Activated CD4-positive, alpha-beta T cell treated with anti-CD3 and anti-CD28 coated beads, Interleukin-2, amount 50 U/mL, for 24 hours (primary cell): ENCODE measurements at places on chromosomes 2 and 18.

DNA sequence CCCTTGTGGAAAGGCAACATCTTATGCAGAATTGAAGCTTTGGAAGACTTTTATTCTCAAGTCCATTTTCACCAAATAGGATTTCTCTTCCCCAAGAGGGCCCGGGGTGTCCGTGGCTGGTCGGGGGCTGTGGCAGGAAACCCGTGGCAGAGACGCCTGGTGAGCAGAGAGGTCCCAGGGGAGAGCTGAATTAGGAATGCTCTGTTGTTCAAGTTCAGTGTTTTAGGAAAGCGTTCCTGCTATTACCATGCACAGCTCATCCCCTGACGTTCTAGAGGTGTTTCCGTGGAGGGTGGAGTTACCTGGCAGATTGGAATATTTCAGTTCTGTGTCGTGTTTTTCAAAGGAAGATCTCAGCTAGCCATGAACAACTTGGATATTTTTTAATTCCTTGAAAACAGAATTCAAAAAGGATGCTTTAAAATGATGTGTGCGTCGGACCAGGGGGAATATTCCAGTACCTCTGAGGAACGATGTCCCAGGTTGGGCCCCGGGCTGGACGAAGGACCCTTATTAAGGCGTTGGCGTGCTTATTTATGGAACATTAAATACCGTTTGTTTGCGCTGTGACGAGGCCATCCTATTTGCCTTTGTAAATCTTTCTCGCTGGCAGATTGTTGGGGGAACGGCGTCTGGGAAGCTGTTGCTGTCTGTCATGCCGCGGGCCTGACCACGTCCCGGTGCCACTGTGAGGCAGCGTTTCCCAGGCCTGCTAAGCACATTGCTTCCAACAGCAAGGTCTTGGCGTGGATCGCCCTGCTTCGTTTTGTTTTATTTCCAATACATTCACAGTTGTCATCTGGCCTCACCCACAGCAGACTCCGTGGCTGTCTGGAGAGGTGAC is 8.2 kb downstream of the NFATC1 start:
- no peak for DNase-seq

- no peak for DNase-seq
Observed at GRCh38 chr18:42025974-42026625, 71.1 kb downstream of the PIK3C3 start.

DNA sequence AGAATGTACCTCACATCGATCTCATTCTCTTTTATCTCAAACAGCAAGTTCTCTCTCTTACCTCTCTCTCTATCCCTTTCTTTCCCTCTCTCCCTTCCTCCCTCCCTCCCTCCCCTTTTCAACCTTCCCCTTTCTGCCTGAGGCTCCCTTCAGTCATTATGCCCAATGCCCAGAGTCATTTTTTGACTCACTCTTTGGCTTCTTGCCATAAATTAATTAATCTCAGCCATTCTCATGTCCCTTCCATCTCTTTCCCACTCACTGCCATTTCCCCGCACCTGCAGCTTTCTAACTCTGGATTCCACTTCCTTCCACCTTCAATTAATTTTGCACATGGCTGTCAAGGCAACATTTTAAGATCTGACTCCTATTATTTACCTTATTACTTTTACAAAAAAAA is 60.1 kb downstream of the EVA1A start:
- no peak for DNase-seq

DNA sequence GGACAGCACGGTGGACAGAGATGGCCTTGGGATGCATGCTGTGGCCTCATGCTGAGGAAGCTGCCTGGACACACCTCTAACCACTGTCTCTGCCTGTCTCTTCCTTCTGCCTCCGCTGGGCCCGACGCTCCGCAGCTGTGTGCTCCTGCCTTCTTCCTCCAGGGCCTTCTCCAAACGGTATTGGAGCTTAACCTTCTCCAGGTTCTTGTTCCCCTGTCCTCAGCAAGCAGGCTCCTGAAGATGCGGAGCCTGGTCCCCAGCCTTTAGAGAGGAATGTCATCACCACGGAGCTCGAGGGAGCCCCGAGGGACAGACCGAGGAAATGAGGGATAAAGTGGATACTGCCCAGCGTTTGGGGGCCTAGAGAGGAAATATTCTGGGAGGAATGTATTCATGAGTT is 155.1 kb downstream of the DYSF start:
- DNase-seq: no peak

- no peak for DNase-seq
Observed at GRCh38 chr2:28084564-28084963, 194.0 kb downstream of the BABAM2 start.

DNA sequence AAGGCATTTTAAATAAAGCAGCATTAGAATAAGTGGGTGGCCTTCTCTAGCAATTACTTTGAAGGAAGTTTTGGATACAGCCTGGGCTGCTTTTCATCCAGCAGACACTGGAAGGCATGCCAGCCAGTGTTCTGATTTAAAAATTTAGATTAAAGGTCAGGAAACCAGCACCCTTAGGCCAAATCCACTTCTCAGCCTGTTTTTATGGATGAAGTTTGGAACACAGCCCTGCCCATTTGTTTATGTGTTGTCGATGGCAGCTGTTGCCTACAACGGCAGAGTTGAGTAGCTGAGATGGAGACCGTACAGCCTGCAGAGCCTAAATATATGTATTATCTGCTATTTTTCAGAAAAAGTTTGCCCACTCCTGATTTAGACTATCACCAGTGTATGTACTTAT is 313.6 kb upstream of the ACVR2A start:
- no peak for DNase-seq

DNA sequence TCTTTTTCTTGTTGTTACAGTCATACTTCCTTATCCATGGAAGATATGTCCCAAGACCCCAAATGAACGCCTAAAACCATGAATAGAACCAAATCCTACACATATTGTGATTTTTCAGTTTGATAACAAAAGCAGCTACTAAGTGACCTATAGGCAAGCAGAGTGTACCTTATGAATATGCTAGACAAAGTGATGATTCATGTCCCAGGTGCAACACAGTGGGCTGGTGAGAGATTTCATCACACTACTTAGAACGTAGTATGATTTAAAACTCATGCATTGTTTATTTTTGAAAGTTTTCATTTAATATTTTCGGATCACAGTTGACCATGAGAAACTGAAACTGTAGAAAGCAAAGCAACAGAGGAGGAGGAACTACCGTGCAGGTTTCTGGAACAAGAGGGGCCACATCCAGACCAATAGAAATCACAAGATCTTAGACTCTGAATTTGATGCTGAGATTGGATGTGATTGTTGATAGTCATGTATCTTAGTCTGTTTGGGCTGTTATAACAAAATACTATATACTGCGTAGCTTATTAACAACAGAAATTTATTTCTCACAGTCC is 470.8 kb upstream of the VRK2 start:
- DNase-seq: no peak

DNA sequence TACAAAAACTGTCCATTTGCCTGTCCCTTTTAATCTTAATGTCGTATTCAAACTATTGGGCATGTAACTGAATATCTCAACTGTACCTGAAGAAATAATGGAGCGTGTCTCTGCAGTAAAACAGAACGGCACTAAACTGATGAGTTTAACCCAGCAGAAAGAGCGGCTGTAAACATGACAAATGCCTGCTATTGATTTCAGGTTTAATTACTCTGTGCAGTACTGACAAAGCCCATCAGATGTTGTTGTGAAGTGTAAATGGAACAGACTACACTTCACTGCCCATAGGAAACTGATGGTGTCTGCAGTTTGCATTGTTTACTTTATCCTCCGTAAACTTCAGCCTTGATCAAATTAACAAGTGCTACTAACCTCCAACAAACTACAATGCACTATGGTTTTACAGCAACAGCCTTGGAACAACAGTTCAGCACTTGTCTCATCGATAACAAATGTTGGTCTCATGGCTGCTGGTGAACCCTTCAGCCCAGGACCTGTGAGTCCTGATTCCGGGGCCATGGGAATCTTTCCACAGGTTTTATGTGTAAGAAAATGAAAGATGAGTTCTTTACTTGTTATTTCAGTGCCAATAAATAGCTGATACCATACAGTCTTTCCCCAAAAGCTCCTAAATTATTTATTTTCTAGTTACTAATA is 316.5 kb downstream of the CCDC178 start:
- DNase-seq: no peak

GRCh38 chr2:164644036-164644700 is 22.9 kb upstream of the GRB14 start:
- DNase-seq: no peak

- DNase-seq: peak; percentile 32
Observed at GRCh38 chr2:64325852-64326577, 127.9 kb upstream of the LGALSL start.

- DNase-seq: no peak
Observed at GRCh38 chr2:71671203-71671854, 218.0 kb downstream of the DYSF start.

- DNase-seq: no peak
Observed at GRCh38 chr2:11068856-11069526, 86.3 kb upstream of the SLC66A3 start.

DNA sequence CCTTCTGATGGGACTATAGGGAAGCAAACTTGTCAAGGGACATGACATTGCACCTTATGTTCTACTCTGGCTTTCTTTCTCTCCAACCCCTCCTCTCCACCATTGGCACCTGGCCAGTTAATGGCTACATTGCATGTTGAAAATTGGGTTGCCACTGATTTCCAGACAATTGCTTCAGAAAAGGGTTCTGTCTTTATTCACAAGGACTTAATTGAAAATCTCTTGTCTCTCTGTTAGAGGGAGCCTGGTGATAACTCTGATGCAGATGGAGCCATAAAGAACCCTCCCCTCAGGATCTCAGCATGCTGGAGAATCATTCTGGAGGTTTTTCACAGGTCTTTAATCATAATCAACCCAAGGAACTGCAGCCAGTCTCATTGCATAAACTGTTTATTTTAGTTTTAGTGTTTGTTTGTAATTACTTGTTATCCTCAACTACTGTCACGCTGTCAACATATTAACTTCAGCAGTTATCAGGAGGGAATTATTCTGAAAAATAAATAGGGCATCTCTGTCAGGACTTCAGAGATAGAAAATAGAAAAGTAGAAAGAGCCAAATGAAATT is 316.8 kb downstream of the RIT2 start:
- DNase-seq: no peak

DNA sequence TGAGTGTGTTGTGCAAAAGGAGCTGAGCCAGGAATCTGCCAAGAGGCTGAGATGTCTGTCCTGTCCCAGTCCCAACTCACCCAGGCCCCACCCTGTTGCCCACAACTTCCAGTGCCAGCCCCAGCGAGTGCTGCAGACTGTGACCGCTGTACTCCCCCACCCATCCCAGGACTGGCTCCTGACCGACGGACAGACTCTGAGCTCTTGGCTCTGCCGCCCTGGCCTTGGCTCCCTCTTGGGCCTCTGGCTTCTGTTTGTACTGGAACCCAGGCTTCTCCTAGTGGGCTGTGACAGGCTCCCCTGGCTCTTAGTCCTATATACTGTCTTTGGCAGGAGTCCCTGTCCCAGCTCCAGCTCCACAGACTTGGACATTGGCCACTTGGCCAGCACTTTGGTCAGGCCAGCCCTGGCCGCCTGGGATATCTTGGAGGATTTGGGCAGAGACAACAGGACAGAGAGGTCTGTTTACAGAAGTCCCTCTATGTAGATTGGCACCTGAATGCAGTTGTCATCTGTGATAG is 41.1 kb downstream of the ACOXL start:
- no peak for DNase-seq
